DMS 273 treated with DMSO at 0.1 percent for 48 hours (cell line): ENCODE measurements at places on chromosomes 4 and X.

DNA sequence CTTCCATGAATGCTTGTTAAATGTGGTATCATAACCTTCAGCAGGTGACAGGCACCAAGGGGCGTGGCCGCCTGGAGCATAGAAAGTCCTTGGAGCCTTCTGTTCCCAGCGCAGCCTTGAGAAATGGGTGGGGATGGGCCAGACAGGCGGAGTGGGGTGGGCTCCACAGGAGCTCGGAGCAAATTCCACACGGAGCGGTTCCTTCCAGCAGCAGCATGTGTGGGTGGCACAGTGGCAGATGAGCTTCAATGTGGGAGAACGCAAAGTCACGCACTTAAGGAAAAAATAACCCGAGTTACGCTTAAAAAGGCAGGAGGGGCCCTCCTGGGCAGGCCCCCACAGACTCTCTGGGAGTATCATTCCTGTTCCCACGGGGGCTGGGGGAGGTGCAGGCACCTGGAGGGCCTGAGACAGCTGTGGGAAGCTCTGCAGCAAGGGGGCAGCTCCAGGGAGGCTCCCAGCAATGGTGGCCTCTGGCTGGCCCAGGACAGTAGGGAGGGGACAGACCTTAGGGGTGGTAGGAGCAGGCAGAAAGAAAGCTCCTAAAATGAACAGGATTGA, 15.3 kb downstream of the TMEM271 start:
- no peak for DNase-seq

DNA sequence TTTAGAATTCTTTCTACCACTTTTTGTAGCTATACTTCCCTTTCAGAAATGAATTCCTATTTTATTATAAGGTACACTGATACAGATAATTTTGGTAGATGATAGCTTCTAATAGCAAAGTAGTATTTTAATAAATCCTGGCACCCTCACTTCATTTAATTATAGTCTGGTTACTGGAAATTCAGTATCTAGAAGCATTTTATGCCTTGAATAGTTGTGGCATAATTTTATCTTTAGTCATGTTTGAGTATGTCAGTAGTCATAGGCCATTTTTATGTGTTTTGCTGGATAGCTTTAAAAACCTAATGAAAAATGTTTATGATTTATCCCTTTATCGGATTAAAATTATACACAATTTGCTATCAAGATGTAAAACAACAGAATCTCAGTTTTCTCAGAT, 92.3 kb downstream of the DIAPH2 start:
- DNase-seq: no peak

DNA sequence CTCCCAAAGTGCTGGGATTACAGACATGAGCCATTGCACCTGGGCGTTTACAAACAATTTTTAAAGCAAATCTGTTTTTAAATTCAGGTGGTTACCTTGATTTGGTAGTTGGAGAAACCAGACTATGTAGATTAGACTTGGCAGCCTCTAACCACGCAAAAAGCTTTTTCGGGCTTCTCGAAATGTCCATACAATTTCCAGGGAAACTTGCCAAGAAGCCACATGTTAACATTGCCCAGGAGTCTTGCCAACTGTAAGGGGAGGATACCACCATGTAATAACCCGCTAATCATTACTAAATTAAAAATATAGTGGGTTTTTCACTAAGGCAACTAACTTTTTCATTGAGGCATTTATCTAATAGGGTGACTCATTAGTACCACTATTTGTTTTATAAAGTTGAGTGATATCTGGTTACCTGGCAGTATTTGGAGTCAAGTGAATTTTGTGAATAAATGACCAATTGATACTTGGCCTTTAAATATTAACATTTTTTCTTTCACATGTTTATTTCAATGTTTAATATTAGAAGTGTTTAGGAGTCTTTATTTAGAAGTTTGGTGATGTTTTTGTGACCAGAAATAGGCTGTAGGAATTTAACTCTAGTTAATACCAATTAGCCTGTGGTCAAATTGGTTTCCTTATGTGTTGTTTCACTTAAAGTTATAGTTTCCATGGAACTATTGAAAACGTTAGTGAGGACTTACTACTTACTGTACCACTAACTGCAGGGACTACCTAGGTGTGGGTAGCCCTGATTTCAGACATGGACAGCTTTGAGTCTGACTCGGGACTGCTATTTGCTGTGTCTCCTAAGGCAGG, 61.3 kb downstream of the CLDN34 start:
- DNase-seq: no peak

DNA sequence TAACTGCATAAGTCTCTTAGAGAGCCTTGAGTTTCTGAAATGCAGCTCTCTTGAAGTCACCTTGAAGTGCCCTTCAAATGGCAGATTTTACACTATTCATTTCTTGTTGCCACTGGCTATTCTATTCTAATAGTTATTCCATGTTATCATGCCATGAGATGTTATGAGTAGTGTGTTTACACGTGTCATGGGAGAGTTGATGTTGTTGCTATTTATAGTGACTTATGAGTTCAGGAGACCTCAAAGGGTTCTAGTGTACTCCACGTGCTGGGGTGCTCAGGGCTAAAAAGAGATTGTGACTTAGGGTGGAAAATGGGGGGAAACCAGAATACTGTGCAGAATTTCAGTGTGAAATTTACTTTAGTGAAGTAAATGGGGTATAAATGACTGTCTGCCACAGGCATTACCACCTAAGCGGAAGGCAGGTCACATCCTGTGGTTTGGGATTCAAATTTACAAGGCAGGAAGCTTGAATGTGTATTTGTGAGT, 77.1 kb upstream of the SLC4A4 start:
- DNase-seq: no peak

- no peak for DNase-seq
Measured at GRCh38 chr4:152259866-152260265, 276.0 kb downstream of the FBXW7 start.

DNA sequence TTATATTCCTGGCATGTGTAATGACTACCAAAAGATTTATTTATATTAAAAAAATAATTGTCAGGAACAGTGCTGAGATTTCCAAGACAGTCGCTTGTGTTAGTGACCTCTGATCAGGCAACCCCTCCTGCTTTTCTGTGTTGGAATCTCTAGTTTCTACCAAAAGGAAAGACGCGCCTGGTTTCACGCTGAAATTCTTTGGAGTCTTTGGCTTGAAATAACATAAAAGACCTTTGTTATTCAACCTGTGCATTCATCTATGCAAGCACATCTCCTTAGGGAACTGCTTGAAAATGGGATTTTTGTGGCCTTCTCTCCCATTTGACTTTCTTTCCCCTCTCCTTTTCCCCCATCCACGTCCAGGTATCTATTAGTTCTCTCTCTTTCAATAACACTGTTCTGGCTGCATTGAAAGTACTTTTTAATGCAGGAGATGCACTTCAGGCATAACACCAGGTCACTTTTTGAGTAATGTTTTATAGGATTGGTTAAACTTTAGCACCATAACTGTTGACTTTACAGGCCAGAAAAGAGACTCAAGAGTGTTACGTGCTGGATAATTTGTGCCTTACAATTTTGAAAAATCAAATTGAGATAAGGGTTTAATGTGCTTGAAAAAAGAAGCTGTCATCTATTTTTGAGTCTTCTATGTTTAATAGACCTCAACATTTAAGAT, 172.7 kb downstream of the GPAT3 start:
- no peak for DNase-seq

- DNase-seq: no peak
Measured at GRCh38 chrX:67545893-67546495, 2.2 kb downstream of the AR start.

- no peak for DNase-seq
Measured at GRCh38 chr4:166655231-166655630, 579.1 kb downstream of the SPOCK3 start.

DNA sequence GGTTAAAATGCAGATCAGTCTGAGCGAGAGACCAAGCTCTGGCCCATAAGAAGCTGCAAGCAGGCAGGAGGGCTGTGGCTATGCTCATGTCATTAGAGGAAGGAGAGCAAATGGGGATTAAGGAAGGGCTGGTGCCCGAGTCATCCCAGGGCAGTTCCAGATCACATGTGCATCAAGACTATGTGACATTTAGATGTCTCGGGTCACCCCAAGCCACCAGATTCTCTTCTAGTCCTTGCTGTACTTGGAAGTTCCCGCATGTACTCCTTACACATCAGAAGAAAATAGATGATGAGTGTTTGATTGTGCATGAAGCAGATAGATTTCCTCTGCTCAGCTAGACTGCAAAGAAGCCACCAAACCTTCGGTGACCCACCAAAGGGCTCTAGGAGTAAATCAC, 42.1 kb upstream of the KLHL34 start:
- DNase-seq: no peak

DNA sequence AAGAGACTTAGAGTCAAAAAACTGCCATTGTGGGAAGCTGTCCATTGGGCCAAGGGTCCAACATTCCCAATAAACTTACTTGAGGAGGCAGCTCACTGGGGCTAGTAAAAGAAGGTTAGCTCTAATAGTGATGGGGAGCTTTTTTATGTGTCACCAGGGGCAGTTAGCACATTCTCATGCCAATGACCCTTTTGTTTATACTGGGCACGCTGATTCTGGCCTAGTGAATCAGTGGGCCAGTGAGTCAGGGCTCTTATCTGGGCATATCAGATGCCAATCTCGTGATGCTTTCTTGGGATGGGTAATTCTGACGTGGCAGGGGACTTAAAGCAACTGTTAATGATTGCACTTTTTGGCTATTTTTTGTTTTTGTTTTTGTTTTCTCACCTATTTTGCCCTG, 27.8 kb downstream of the TCEAL1 start:
- no peak for DNase-seq

DNA sequence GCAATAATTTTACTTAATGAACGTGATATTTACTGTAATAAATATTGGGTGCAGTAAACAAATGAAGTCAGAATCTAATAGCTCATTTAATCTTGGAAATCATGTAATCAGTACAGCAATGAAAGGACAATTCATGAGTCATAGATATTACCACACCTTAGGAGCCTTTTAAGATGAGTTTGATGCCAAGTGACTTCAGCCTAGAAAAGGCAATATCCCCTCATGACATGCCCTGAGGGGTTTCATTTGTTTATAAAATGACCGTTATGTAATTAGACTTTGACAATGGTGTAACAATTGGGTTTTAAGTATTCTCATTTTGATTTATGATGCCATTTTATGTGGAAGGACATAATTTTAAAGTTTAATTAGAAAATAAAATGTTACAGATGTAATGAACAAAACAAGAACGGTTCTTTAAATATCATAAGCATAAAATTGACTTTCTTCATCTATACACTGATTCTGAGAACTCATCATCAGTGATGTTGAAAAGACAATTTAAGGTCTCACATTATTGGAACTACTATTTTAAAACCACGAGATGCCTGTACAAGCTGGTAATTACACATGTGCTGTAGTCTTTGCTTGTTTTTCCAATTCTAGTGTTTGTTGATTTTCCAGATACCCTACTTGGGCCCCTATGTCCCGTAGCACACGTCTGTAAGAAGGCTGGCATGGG, 5.0 kb downstream of the FGF2 start:
- no peak for DNase-seq

DNA sequence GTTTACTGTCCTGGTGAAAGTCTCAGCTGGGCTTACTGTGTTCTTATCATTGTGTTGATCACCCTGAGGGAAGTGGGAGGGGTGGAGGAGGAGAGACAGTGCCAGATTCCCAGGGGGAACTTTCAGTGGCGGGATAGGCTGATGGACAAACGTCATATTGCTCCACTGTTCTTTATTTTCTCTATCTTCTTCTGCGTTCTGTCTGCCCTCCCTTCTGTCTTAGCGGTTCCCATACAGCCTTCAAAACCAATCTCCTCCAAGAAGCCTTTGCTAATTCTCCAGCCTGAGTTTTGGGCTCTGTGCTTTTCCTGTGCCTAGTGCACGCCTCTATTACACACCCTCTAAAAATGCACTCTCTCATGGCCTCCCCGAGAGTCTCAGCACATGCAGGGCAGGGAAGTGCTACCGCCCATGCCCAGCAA, 448.7 kb upstream of the FAT1 start:
- DNase-seq: no peak

DNA sequence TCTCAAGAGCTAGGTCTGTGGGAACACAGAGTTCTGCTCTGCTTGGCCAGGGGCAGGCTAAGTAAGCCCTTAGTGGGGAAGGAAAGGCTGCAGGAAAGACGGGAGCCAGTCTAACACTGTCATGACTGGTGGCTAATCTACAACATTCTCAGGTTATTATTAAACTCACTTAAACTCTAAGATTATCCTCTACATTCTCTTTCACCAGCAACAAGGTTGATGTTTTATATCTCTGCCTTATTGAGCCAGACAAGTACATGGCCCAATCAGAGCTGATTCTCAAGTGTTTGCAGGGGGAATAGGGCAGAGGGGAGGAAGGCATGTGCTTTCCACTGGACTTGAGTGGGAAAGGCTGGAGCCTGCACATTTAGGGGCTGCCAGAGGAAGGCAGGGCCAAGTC, 50.9 kb upstream of the FAM241A start:
- no peak for DNase-seq

- no peak for DNase-seq
Measured at GRCh38 chr4:182449930-182450439, 206.8 kb downstream of the TENM3 start.

DNA sequence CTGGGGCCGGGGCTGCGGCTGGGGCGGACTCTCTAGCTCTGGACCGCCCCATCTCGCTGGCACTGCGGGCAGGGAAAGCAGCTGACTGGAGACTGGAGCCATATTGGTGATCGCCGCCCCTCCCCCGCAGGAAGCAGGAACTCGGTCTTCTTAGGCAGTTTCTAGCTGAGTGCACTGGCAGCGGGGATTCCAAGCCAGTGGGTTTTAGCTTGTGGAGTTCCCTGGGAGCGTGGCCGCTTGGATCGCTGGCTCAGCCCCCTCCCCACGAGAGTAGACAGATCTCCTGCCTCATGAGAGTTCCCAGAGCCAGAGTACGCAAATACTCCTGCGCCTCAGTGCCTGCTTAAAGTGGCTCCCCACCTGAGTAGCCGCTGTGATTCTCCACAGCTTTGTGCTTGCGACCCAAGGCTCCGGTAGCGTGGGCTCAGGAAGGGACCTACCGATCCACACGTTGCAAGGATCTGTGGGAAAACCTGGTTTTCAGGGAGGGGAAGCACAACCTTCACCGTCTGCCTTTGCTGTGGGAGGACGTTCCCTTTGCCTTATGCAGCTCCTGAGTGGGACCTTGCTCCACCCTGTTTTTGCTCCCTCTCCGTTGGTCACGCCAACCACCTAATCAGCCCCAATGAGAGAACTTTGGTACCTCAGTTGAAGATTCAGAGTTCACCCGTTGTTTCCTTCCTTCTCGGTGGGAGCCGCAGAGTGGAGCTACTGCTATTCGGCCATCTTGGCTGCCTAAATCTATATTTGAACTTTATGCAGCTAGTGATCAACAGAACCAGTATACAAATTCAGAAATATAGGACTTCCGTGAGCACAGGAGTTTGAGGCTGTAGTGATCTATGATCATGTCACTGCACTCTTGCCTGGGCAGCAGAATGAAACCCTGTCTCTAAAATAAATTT, 803.9 kb upstream of the PCDH10 start:
- no peak for DNase-seq
